ENCODE measurements at places on chromosomes 16 and 17.

DNA sequence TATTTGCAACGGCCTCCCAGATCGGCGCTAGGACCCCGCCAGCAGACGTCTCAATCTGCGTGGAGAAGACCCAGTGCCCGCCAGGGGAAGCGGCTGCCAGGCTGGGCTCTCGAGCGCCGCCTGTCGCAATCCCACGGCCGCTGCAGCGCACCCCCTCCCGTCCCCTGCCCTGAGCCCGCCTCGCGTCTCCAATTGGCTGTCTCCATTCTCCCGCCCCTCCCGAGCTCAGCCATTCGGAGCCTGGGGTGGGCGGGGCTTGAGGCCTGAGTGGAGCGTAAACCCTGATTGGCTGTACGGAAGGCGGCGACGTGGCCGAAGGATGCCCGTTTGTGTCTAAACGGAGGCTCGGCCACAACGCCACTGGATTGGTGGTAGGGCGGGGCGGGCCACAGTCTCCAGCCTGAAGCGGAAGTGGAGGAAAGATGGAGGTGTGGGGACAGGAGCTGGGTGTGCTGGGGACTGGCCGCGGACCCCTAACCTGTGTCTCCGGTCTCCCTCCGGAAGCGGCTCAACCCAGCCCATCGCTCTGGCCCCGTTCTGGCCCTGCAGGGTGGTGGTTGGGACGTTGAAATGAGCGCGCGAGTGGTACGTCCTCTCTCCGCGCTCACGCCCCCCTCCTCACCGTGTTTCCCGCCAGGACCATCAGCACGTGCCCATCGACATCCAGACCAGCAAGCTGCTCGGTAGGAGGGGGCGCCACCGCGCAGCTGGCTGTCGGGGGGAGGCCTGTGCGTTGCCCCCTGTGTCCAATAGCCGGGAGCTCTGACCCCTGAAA, at the start of gene CDK5RAP3:
Gene CDK5RAP3, plus strand, starts transcription at position 389 of the 775 bp plus-strand sequence. Its CDS starts 34 bp downstream, at position 423.
- peak; percentile 100 for DNase-seq

GRCh38 chr17:77480509-77481215, 339.9 kb downstream of the SEC14L1 start:
- DNase-seq: no peak

GRCh38 chr17:8628609-8629169, 1.8 kb downstream of the MYH10 start:
- DNase-seq: no peak

- DNase-seq: no peak
Measured at GRCh38 chr16:47469227-47469626, 8.1 kb downstream of the PHKB start.

DNA sequence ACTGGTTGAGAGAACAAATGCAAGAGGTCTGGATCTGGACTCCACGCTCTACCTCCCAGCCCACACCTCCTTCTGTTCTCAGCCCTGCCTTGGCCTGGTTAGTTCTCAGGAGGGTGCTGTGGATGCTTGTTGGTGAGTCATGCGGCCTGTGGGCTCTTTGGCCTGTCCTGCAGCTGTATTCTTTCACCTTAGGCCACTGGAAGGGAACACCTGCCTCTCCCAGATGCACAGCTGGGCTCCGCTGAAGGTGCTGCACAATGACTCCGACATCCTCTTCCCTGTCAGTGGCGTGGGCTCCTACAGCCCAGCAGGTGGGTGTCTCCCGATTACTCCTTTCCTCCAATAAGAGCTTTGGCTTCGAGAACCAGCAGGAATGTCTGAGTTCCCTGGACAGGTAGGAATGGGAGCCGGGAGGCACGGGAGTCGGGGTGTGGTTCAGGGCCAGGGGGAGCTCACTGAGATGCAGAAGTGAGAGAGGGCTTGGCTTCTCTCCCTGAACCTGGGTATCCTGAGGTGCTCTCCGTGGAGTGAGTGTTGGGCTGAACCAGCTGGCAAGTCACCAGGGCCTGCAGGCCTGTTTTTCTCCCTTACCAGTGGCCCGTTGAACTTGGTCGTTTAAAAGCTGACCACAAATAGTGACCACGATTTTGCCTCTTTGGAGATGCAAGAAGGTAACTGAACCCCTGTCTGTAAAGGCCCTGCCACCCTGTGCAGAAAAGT, 85.0 kb downstream of the SNX29 start:
- no peak for DNase-seq

DNA sequence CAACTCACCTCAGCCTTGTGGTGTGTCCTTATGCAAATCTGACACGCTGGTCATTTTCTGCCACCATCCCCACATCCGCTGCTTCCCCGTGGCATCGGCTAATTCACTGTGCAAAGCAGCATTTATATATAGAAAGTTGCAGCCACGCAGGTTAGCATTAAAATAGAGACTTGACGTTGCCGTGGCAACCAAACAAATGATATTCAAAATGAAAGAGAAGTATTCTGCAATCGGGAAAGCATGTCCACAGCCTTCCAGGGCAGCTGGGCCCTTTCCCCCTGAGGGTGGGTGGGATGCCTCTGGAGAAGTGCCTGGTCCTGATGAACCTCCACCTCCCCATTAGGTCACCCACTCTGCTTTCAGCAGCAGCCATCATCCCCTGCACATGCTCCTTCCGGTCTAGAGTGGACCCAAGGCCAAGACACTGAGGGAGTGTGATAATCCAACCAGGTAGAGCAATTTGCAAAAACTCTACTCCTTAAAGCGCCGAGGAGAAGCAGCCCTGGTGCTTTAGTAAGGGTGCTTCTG, 138.7 kb downstream of the GAS7 start:
- DNase-seq: no peak

DNA sequence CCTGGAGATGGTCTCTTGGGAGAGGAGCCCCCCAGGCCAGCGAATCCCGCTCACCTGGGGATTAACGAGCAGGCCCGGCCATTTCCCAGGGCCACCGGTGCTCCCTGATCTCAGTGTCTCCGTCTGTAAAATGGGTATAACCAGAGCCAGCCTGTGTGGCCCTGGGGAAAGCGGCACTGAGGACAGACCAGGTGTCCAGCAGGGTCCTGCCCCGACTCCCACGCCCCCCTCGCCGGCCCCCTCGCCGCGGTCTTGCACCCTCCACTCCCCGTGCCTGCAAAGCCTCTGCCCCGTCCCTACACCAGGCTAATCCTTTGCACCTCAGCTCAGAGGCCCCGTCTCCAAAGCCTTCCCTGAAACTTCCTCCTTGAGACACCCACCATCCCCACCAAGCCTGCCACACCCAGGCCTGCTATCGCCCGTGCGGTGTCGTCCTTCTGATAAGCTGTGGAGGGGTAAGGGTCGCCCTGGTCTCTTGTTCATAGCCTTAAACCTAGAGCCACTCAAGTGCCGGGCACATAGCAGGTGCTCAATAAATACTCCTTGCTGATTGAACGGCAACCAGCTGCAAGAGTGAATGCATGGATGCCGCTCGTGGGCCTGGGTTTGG, 259.1 kb downstream of the C16orf95 start:
- DNase-seq: no peak

- no peak for DNase-seq
Measured at GRCh38 chr17:21376759-21377690, 868 bp downstream of the KCNJ12 start.

DNA sequence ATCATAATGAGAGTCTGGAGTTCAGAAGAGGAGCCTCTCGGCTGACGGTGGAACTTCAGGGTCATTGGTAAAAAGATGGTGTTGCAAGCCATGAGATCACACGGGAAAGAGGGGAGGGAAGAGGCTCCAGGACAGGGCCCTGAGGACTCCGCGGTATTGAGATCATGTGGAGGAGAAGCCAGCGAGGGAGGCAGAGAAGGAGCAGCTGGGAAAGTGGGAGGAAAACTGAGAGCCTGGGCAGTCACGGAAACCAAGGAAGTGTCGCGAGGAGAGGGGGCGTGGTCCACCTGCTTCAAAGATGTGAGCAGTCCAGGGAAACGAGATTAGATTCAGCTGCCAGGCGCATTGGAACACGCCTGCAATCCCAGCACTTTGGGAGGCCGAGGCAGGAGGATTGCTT, 27.7 kb upstream of the SBK1 start:
- no peak for DNase-seq

DNA sequence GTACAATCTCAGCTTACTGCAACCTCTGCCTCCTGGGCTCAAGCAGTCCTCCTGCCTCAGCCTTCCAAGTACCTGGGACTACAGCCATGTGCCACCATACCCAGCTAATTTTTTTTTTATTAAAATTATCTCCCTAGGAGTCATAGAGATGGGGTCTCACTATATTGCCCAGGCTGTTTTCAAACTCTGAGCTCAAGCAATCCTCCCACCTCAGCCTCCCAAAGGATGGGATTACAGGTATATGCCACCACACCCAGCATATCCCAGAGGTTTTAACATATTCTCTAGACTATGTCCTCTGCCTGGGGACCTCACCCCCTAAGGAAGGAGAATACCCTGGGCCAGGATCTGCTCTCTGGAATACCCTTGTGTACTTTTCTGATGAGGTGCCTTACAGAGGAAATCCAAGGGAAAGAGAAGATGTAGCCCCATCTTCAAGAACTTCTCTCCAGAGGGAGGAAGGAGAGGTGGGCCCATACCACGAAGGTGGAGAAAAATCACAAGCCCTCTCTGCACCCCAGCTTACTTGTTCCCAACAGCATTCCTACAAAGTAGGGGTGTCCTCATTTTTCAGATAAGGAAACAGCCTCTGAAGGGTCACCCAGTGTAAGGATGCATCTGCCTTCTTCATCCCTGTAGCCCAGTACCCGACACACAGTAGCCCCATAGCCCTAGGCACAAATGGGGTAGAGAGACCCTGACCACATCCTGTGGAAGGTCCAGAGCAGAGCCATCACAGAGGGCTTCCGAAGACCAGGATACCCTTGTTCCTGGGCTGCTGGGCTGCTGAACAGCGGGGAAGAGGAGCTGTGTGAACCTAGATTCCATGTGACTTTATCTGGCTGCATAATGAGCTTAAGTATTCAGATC, 151.6 kb downstream of the SOCS1 start:
- no peak for DNase-seq

- no peak for DNase-seq
Measured at GRCh38 chr16:72066747-72067146, 3.7 kb downstream of the HPR start.

- DNase-seq: no peak
Measured at GRCh38 chr16:48562475-48562874, 47.5 kb downstream of the N4BP1 start.

DNA sequence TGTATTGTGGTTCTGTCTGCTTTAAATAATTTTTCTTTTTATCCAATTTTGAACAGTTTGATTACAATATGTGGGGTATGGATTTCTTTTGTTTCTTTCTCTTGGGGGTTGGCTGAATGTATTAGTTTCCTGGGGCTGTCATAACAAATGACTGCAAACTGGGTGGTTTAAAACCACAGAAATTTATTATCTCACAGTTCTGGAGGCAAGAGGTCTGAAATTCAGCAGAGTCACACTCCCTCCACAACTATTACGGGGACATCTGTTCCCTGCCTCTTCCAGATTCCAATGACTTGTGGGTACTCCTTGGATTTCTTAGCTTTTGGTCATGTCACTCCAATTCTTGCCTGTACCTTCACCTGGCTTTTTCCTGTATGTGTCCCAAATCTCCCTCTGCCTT, 23.7 kb downstream of the COX11 start:
- no peak for DNase-seq

GRCh38 chr16:28100810-28101532, 37.5 kb upstream of the GSG1L start:
- no peak for DNase-seq

- no peak for DNase-seq
Measured at GRCh38 chr16:67186550-67186950, 2.8 kb upstream of the MATCAP1 start.

DNA sequence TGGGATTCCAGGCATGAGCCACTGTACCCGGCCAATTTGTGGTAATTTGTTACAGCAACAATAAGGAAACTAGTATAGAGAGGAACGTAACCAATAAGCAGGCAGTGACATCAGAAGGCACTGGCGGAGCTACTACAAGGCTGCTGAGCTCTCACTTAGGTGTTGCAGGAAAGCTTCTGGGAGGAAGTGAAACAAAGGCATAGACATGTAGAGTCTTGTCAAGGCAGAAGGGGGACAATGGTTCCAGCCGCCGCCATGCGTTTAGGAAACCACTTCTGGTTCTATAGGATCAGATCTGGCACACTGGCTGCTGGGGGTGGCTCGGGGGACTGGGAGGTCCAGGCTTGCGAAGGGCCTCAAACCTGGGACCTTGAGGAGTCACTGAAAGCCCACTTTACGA, 9.4 kb upstream of the CPSF4L start:
- no peak for DNase-seq

All from NCI-H774 (cell line).